ENCODE measurements at places on chromosomes 13 and 19.

DNA sequence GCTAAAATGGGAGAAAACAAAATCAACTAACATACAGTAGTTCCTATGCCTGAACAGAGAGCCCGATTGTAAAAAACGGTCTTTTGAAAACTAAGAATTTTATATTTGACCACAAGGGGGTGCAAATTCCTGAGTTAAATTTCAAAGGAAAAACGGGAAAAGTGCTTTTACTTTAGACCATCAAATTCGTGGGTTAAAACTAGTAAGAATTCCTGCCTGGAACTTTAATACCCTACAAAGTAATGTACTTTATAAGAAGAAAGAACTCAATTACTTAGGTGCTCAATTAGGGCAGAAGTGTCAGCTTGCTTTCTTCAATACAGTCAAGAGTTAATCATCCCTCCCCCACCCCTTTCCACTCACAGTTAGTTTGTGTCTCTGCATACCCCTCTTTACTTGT lies 69.8 kb downstream of the KCNRG start:
- no peak for DNase-seq

GRCh38 chr13:36421447-36421846 lies 10.8 kb upstream of the CCNA1 start:
- DNase-seq = no peak

GRCh38 chr13:33927315-33927714 lies 109.4 kb downstream of the RFC3 start:
- DNase-seq = no peak

- no peak for DNase-seq
These were observed 29.6 kb upstream of the RCBTB2 start for GRCh38 chr13:48562296-48563066.

GRCh38 chr19:19821366-19821951 lies at the start of gene ZNF506:
ZNF506 (minus strand) TSS chr19:19821750; CDS start chr19:19821603, 147 bp downstream.
- DNase-seq = peak; percentile 94

- DNase-seq = no peak
These were observed 6.9 kb downstream of the ARHGEF7 start for GRCh38 chr13:111122056-111122455.

GRCh38 chr19:39969681-39970424 lies 1.1 kb upstream of the PSMC4 start:
- no peak for DNase-seq

DNA sequence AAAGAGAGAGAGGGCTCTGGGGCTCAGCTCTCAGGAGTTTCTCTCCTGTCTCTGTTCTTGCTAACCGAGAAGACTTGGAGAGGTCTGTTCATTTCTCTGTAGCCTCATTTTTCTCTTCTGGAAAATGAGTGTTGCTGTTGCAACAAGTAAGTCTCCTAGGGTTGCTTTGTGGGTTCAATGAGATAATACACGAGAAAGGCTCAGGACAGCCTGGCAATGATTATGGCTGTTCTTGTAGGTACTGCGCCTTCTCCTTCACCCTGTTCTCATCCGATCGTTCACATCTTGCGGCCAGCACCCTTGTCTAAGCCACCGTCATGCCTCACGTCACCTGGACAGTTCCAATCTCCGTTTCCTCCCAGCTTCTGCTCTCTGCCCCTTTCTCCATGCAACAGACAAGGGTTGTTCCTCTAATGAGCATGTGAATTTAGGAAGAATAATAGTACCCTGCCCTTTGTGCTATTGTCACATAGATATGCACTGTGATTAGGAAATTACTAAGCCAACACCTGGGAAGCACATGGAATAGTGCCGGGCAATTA lies 4.2 kb downstream of the C5AR1 start:
- DNase-seq = no peak

- no peak for DNase-seq
These were observed 134.7 kb upstream of the SLITRK5 start for GRCh38 chr13:87536499-87536898.

DNA sequence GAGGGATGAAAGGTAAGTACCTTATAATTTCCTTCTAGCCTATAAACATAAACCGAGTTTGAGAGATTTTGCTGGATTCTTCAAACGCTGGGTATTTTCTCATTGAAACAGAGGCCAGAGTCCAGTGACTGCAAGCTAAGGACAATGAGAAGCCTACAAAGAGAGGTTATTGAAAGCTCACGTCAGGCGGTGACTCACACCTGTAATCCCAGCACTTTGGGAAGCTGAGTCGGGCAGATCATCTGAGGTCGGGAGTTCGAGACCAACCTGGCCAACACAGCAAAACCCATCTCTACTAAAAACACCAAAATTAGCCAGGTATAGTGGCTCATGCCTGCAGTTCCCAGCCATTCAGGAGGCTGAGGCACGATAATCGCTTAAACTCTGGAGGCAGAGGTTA lies 15.0 kb upstream of the ZNF69 start:
- DNase-seq = no peak

- DNase-seq = no peak
These were observed 4.0 kb downstream of the EFNA2 start for GRCh38 chr19:1289686-1290025.

- DNase-seq = no peak
These were observed 492.5 kb upstream of the TSHZ3 start for GRCh38 chr19:31841755-31842154.

DNA sequence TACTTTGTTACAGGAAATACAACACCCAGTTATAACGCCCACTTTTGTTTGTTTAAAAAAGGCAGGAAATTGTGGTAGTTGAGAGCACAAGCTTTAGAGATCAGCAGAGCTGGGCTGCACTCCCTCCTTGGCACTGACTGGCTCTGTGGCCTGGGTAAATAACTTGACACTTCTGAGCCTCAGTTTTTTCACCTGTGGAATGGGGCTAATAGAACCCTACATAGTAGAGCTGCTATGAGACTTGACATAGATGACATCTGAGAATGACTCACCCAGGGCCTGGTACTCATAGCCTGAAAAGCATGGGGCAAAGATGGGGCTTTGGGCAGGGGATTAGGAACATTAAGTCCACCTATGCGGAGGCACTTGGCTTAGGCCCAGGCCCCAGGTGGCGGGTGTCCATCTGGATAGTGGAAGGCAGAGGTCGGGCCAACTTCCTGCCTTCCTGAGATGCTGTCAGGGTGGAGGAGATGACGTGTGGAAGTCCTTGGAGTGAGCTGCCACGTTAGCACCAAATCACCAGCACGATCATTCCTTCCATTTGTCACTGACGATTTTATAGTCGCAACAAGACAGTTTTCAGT lies 159.1 kb downstream of the KATNAL1 start:
- no peak for DNase-seq

GRCh38 chr19:55088021-55088451 lies 12.4 kb downstream of the EPS8L1 start:
- no peak for DNase-seq

DNA sequence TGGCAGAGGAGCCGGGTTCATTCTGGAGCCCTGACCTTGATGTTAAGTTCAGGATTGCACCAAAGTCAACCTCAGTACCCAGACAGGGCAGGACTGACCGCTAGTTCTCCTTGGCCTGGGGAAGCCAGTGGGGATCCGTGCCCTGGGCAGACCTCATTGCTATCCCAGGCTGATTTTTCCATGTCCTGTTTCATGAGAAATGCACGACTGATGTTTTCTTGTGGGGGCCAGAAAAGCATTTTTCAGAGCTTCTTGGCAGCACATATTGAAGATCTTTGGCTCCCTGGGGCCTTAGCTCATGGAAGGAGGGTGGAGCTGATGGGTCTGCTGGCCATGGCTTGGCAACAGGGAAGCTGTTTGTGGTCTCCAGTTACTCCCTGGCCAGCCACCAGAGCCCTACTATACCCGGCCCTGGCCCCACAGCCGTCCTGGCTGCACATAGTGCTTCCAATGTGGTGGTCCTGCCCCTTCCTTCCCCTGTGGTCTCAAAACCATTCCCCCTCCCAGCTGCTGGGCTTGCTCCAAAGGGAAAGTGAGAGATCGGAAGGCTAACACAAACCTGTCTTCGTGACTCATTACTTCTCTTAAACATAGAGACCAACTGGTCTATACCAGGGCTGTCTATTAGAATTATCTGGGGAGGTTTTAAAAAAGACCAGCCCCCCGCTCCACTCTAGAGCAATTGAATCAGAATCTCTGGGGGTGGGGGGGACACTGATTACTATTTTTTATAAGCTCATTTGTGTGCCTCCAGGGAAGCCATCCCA lies 11.2 kb downstream of the IL17D start:
- peak; percentile 65 for DNase-seq

DNA sequence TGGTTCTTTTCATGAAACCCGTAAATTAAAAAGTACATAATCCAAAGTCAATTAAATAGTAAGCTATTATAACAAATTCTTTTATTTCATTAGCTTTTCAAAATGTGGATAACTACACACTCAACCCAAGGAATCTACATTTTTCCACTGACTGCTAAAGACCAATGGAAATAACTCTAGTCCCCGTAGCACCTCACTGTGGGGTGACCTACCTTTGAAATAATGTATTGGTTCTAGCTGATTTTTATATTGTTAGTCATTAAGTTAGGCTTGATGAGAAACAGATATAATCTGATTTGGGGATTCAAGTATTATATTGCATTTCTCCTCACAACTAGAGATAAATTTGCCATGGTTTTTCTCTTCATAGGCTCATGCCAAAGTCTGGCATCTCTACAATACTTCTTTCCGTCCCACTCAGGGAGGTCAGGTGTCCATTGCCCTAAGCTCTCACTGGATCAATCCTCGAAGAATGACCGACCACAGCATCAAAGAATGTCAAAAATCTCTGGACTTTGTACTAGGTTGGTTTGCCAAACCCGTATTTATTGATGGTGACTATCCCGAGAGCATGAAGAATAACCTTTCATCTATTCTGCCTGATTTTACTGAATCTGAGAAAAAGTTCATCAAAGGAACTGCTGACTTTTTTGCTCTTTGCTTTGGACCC lies 37.3 kb downstream of the KL start:
- DNase-seq = no peak

DNA sequence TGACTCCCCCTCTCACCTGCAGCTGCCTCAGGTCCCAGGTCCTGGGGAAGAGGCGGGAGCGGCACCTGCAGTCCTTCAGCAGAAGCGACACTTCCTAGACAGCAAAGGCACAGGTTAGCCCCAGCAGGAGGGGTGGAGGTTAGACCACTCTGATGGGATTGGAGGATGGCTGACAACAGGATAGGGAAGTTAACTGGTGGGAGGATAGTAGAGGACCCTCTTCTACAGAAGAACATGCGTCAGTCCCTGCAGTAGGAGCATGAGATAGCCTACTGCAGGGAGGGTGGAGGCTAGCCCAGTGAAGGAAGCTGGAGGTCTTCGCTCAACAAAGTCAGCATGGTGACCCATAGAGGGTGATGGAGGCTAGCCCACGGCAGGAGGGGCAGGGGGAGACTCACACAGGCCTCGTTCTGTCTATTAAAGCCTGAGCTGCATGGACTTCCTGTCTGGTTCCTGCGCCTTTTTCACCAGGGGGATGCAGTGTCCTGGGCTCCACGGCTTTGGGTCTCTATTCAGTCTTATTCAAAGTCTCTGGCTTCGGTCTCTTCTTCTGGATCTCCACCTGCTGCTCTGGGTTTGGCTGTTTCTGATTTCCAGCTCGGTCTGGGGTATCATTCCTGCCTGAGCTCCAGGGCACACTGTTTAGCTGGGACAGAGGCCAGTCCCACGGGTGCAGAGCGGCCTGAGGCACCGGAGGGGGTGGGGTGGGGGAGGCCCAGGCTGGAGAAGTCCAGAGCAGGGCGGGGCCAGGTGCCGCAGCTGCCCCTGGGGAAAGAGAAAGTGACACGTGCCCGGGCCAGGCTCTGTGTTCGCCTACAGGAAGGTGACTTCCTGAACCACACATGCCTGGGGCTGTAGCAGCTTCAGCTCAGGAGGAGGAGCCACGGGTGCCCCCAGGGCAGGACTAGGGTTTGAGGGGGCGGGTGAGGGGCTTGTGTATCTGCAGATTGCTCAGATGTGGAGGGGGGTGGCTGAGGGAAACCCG lies 7.3 kb downstream of the IFNL3 start:
- no peak for DNase-seq

DNA sequence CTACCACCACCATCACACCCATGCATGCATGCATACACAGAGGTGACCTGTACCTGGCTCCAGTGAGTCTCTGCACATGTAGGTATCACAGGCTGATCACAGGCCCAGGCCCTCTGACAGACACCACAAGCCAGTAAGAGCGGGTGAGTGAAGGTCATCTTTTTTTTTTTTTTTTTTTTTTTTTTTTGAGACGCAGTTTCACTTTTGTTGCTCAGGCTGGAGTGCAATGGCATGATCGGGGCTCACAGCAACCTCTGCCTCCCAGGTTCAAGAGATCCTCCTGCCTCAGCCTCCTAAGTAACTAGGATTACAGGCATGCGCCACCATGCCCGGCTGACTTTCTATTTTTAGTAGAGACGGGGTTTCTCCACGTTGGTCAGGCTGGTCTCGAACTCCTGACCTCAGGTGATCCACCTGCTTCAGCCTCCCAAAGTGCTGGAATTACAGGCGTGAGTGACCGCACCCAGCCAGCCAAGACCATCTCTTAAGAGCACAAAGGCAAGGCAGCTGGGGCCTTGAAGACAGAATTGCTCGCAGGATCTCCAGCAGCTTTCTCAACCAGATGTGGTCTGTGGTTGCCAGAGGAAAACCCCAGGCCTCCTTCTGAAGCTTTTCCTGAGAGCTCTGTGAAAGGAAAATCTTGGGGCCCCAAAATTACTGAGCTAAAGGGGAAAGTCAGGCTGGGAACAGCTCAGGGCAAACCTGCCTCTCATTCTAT lies 3.2 kb upstream of the NKG7 start:
- DNase-seq = no peak

DNA sequence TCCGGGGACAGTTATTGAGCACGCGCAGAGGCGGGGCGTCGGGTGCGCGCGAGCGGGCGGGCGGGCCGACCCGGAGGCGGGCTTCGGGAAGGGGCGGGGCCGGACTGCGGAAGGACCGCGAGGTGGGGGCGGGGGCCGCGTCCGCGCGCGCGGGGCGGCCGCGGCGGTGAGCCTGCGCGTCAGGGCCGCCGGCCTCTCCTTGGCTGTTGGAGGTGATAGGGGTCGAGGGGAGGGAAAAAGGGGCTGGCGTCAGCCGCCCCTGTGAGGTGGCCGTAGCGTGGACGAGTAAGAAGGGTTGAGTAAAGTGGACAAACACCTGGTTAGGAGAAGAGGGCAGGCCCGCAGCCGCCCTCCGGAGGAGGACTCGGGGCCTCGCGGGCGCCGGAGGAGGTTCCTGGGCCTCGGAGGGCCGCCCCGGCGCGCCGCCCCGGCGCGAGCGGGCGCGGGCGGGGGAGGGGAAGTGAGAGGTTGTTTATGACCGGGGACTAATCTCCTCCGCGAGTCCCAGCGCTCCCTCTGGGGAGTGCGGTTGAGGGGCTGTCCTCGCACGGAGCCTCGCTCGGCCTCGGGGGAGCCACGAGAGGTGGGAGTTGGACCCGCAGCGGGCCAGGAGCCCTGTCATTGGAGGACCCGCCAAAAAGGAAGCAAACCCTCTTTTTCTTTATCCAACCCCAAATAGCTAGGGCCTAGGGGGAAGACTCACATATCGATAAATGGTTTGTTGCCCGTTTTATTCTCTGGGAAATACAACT lies 547 bp upstream of the INTS6 start:
- DNase-seq = no peak

DNA sequence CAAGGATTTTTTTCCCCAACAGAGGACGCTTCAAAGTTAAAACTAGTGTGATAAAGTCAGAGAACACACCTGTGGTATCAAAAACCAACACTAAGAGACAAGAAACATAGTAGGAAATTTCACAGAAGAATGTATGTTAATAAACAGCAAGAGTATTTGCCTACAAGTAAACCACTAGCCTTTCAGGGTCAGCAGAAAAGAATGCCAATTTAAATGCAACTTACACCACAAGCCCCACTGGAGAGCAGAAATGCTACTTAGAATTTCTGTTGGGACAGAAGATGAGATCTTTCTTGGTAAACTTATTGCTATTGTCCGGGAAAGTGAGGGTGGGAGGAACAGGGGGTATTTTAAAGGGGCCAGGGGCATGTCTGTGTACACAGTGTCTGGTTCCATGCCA lies 68.6 kb downstream of the STK24 start:
- DNase-seq = no peak
